NCI-H446 (cell line): ENCODE measurements at places on chromosomes 11 and 22.

DNA sequence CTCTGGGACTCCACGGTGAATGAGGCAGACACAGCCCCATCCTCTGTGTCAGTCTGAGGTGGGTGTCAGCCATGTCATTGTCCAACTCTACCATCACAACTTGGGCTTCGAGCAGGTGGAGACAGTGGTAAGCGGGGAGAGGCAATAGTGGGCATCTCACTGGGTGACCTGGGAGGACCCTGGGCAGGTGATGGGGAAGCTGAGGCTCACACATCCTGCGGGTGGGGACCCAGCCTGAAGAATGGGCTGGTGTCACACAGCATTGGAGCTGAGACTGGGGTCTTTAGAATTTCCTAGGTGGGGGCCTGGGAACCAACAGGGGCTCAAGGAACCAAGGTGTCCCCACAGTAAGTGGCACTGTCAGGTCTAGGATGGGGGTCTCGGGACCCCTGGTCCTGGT, 7.0 kb upstream of the SMARCB1 start:
- no peak for DNase-seq

- no peak for DNase-seq
These were observed 4.5 kb upstream of the CDC42EP2 start for GRCh38 chr11:65310215-65310614.

DNA sequence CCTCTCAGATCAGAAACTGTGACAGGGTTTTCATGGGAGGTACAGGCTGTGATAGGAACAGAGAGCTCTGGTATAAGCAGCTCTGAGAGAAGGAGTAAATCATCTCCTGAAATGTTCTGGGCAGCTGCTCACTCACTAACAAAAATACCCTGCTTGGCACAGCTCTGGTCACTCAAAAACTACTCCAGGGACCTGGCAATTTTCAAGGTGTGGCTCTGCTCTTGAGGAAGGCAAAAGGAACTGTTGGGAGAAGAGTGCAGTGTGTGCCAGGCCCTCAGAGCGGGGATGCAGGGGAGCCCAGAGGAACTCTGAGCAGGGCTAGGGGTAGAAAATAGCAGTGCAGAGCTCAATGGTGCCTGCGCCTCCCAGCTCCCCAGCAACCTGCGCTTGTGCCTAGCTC, 180.5 kb upstream of the ZBED5 start:
- DNase-seq: no peak

DNA sequence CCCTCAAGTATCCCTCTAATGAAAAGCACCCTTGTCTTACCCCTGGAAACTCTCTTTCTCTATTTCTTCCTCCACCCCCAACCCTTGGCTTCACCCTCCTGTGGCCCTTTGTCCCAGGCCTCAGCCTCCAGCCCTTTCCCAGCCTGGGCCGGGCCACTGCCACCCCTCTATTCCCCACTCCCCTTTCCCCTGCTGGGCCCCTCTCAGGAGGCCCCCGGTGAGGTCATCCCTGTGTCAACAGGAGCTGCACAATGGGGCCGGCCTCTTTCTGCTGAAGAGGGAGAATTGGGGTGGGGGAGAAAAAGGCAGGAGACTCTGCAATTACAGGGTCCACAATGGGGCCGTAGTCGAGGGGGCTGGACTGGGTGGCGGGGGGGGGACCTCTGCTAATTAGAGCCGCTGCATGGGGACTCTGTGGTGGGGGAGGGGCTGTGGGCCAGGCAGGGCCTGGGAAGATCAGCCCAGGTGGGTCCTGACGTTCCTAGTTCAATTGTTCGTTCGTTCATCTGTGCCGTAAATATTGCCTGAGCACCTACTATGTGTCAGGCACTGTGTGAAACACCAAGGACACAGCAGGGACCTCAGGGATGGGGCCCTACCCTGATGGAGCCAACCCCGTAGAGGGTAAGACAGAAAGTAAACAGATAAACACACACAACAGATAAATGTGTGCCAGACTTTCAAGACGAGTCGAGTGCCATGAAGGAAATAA, 18.5 kb upstream of the MPPED1 start:
- DNase-seq: no peak

DNA sequence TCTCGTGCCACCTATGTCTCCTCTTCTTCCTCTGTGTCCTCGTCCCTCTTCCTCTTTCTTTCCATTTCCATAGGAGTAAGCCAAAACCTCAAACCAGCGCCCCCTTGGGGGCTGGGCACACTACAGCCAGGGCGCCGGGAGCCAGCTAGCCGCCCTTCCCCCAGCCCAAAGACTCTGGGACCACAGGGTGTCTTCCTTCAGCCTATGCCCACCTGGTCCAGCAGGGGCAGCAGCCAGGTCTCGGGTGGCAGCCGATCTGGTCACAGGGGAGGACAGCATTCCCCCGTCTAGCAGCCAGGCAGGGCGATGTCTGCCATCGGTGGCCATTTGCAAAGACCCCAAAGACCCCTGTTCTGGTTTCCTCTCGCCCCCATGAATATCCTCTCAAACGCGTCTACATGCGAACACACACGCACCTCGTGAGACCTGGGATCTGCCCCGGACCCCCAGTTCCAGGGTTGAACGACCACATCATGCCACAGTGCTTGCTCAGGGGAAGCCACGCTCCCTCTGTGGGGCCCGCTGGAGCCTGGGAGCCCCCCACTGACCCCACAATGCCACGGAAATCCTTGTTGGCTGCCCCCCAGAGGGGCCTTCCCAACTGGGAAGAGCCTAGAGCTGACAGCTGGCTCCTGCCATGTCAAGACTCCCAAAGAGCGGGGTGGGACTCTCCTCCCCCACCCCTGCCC, 546.0 kb upstream of the CCDC179 start:
- DNase-seq: no peak

GRCh38 chr22:26671317-26672059, 14.1 kb downstream of the MIAT start:
- DNase-seq: no peak

DNA sequence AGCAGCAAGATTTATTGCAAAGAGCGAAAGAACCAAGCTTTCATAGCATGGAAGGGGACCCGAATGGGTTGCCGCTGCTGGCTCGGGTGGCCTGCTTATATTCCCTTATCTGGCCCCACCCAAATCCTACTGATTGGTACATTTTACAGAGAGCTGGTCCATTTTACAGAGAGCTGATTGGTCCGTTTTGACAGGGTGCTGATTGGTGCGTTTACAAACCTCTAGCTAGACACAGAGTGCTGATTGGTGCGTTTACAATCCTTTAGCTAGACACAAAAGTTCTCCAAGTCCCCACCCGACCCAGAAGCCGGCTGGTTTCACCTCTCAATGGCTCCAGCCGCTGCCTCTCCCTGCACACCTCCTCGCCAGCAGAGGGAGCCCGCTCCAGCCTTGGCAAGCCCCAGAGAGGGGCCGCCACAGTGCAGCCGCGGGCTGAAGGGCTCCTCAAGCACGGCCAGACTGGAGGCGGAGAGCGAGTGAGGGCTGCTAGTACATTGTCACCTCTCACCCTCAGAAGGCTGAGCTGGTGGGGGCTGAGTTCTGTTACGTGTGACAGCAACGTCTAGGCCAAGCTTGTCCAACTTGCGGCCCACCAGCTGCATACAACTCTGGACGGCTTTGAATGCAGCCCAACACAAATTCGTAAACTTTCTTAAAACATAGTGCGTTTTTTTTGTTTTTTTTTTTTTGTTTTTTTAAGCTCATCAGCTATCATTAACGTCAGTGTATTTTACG, 8.7 kb downstream of the PTH start:
- peak; percentile 47 for DNase-seq

- peak; percentile 72 for DNase-seq
These were observed 274.0 kb downstream of the SOX6 start for GRCh38 chr11:16082095-16083055.

- no peak for DNase-seq
These were observed 84.6 kb upstream of the LDLRAD3 start for GRCh38 chr11:35859301-35859700.

- DNase-seq: no peak
These were observed 78.6 kb downstream of the FAM168A start for GRCh38 chr11:73519266-73519665.

DNA sequence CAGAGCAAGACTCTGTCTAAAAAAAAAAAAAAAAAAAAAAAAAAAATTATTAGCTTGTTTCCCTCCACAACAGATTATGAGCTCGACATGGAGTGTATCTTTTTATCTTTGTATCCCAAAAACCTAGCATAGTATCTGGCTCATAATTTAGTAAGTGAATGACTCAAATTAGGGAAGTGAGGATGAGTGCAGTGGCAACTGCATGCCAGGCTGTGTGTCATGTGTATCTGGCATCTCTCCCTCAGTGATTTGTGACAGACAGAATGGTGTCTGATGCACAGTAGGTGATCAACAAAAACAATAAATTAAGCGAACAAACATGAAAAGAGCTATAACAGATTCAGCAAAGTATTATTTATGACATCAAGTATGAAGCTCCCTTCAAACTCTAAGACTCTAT, 7.2 kb downstream of the STK33 start:
- peak; percentile 39 for DNase-seq
